IPS-NIHi11 (cell line): ENCODE measurements at places on chromosomes 2 and 18.

GRCh38 chr18:44123743-44124142, 556.9 kb upstream of the SETBP1 start:
- DNase-seq: peak; percentile 27

- DNase-seq: no peak
These were observed 163.3 kb upstream of the CDH7 start for GRCh38 chr18:65587491-65587890.

- DNase-seq: no peak
These were observed 1045.7 kb upstream of the CELF4 start for GRCh38 chr18:38611036-38611964.

- DNase-seq: no peak
These were observed 39.8 kb downstream of the SPRED2 start for GRCh38 chr2:65392609-65393008.

DNA sequence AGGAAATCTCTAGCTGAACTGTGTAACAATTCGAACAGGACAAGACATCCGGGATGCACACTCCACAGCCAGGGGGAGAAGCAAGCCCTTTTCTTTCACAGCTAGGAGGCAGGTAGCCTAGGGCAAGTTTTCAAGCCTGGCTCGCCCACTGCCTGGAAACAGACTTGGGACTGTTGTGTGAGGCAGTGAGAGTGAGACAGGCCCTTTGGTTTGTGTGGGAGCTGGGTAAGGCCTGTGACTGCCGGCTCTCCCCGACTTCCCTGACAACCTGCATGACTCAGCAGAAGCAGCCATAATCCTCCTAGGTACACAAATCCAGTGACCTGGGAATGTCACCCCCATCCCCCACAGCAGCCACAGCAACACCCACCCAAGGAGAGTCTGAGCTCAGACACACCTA, 179.7 kb downstream of the WDPCP start:
- DNase-seq: no peak

DNA sequence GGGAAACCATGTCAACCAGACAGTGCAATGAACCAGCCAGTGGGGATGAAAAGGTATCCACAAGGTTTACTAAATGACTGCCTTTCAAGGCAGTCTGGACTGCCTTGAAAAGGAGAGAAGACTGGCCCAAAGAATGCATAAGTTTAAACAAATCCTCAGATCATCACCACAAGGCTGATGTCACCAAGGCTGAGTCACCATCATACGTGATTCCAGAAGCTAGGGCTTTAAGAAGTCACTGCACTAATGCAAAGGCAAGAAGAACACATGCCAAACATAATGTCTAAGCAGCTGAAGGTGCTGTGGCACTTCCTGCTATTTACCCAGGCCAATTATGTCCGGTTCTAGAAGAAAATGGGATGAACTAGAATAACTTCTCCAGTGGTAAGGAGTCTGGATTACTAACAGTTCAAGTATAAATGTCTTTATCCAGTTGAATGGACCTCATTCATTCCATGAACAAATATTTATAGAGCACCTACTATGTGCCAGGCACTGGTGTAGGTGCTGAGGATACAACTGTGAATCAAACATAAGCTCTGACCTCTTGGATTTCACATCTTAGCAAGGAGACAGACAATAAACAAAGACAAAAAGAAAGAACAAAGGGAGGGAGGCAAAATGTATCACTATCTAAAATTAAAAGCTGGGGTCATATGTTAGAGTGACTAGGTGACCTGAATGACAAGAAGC, 37.6 kb upstream of the ONECUT2 start:
- no peak for DNase-seq

GRCh38 chr2:70069049-70069448, 18.2 kb upstream of the PCBP1 start:
- no peak for DNase-seq

DNA sequence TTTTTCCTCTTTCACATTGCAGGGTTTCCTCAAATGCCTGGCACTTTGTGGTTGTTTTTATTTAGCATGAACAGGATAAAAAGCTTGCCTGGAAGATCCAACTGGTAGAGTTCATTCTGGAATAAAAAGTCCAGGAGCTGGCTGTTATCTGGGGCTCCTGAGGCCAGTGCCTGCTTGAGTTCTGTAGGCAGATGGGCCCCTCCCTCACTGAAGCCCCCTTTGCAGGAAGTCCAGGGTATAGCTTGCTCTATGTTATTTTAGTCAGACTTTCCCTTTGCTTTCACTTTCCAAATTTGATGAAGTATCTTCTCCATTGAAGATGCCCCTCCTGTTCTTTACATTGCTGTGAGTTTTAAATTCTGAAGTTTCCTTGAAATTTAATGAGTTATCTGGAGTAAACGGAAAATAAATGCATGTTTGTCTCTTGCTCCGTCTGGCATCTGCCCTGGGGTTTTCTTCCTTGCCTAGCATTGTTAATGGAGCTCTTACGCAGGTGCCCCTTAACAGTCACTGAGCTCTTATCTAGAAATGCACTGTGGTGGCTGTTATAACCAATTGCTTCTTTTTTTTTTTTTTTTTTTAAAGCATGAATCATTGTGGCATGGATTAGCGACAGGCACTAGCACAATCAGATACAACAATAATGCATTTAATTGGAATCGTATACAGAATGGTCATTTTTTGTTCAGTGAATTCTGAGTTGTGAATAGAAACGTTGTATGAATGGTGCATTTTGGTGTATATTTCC, 27.0 kb upstream of the LPIN1 start:
- no peak for DNase-seq

GRCh38 chr2:105032476-105032875, 5.4 kb upstream of the MRPS9 start:
- DNase-seq: no peak

- no peak for DNase-seq
These were observed 53.2 kb downstream of the USP14 start for GRCh38 chr18:211582-211981.

DNA sequence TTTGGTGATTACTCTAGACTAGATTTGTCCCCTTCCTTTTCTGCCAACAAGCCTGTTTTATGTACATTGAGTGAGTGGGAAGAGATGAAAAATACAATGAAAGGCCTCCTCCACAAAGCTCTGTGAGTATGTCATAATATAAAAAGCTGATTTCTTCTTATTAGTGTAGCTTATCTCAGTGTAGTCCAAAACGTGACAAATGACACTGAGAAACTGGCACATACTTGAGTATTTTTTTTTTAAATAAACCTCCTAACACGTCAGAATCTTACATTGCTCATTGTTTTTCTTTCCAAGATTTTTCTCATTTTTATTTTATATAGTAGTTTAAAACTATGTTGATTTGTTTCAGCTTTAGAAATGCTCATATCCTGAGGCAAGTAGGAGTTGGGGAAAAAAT, 17.9 kb upstream of the FIGN start:
- DNase-seq: no peak

DNA sequence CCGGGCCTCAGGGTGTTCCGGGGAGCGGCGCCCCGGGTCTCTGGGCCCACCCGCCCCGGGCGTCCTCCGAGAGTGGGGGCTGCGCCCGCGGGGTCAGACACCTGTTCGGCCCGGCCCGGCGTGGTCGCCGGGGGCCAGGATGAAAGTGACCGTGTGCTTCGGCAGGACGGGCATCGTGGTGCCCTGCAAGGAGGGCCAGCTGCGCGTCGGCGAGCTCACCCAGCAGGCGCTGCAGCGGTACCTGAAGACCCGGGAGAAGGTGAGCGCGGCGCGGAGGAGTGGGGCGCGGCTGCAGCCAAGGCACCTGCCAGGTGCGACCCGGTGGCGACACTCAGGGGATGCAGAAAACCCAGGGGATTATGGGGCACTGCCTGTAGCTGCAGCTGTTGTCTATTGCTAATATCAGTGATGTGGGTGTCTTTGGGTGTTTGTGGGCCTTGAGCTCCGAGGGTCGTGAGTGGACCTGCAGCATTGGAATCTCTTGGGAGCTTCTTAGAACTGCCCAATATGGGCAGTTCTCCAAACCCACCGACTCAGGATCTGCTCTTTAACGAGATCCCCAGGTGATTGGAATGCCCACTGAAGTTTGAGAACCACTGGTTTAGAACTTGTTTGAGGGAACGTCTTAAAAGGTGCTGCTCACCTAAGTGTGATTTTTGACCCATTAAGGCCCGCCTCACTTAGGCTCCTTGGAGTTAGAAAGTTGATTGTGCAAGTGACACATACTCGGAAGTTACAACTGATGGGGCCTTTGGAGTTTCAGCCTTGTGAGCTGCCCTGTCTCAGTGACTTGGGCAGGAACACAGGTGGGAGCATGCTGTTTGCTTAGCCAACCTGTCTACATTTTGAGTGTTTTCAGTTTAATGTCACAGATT, 823 bp downstream of the PARD3B start:
- peak; percentile 32 for DNase-seq

DNA sequence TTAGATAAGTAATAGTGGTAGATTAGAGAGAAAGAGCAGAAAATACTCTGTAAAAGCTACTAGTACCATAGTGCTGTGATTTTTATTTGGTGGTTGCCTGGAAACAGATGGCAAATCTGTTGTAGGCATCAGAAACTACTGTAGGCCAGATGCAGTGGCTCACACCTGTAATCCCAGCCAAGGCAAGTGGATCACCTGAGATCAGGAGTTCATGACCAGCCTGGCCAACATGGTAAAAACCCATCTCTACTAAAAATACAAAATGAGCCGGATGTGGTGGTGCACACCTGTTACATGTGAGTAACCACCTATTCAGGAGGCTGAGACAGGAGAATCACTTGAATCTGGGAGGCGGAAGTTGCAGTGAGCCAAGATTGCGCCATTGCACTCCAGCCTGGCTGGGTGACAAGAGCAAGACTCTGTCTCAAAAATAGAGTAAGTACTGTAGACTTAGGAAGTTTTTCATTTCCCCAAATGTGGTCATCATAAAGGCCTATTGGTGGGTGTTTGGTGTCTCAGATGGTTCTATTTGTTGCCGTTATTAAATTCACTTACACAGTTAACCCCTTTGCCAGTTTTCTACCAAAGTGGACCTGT, 79.6 kb downstream of the SPTBN1 start:
- no peak for DNase-seq

- DNase-seq: no peak
These were observed 947 bp downstream of the ITSN2 start for GRCh38 chr2:24359129-24360049.

- no peak for DNase-seq
These were observed 707.0 kb upstream of the ZEB2 start for GRCh38 chr2:145226901-145227300.

DNA sequence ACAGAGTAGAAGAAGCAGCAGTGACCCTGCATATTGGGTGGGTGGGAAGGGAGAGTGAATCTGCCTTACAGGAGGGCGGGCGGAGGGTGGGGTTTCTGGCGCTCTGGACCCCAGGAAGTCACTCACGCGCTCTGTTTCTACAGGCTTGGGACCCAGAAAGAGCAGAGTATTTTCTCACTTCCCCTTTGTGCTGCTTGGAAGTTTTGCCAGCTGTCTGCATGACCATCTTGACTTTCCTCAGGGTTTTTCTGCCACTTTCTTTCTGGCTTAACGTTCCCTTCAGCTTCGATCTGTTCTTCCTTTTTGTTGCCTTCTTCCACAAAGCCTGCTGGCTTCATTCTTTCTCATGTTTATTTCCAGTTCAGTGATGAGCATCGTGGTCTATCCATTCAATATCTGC, 383.1 kb downstream of the GALR1 start:
- DNase-seq: no peak

GRCh38 chr2:101330253-101330933, 21.9 kb upstream of the RNF149 start:
- DNase-seq: peak; percentile 56

DNA sequence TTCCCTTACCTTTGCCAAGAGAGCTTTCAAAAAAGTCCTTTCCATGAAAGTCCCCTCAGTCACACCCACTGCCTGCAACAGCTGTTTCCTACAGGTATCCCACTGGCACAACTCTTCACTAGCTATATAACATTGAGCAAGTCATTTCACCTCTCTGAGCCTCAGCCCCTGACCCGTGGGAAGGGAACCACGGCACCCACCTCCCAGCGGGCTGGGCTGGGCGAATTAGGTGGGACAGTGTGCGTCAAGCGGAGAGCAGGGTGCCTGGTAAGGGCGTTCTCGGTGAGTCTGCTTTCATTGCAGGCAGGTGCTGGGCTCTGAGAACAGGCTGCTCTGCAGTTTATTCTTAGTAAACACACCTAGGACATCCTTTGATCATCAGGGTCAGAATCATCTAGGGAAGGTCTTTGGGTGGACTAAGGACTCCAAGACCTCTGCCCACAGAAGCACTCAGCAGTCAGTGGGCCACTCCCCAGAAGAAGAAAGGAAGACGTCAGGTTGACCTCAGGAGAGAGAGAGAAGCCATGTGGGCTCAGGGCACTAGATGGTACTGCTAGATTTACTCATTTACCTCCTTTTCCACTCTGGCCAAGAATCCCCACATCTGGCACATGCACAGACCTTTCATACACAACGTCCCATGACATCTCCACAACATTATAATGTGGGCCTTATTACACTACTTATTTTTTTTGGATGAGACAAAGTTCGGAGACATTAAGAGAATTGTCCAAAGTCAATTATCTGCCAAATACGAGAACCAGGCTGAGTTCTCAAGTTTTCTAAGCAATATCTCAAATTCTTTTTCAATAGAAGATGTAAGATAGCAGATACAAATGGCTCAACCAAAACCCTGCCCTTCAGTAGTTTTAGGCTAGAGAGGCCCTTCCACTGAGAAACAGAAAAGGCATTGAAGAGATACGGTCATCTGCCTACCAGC, 79.9 kb downstream of the GALNT14 start:
- no peak for DNase-seq

- no peak for DNase-seq
These were observed 77.5 kb downstream of the CDK15 start for GRCh38 chr2:201883606-201884369.

DNA sequence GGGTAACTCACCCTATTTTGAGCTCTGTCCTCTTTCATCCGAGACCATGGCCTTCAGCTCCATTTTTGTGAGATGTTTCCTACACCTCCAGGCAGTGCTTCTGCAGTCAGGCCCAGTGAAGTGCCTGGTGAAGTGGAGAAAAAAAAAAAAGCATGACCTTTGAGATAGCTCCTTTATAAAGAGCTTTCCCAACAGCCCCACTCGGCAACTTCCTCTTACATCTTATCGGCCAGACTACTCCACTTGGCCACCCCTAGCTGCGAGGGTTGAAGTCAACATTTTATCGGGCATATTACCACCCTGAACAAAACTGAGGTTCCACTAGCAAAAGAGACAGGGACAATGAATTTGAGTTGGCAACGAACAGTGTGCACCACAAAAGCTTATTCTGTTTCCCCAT, 124.8 kb upstream of the RNF152 start:
- no peak for DNase-seq

DNA sequence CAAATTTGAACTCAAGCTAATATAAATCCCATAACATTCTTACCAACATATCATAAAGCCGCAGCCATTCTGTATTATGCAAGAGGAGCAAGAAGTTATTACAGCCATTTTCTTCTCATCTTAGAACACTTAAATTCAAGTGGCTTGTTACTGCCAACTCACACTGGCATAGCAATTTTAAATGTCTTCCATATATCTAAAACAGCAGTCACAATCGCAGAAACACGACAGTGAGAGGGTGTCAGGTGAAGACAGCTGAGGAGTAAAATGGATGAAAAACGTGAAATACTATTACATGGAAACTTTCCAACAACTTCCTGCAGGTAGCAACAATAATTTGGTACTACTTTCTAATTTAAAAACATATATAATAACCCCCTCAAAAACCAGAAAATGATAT, 17.9 kb downstream of the PPP3R1 start:
- no peak for DNase-seq

- DNase-seq: no peak
These were observed 864 bp upstream of the XPO1 start for GRCh38 chr2:61538920-61539520.

GRCh38 chr2:144686518-144687215, 166.7 kb upstream of the ZEB2 start:
- no peak for DNase-seq
